ENCODE measurements at places on chromosomes 5 and 9.
A peak's percentile ranks its signal among the peaks of the same experiment; 100 is the strongest.

DNA sequence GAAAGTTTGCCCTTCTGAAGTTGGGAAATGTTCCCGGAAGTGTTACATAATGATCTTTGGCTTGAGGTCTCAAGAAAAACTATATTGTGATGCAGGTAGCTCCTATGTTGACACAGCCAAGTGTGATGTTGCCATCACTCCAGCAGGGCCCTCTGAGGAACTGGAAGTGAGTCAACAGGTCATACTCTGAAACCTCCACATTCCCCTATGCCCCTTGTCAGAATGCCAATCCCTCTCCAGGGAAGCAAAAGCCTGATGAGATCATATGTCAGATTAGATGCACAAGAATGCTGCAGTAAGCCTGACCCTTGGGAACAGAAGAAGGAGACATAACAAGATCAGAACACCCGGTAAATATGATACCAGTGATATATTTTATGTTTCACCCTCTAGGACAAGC lies 66.8 kb upstream of the ITGA2 start:
- no peak for DNase-seq

GRCh38 chr5:179485845-179486575 lies 64.3 kb upstream of the RUFY1 start:
- no peak for DNase-seq

DNA sequence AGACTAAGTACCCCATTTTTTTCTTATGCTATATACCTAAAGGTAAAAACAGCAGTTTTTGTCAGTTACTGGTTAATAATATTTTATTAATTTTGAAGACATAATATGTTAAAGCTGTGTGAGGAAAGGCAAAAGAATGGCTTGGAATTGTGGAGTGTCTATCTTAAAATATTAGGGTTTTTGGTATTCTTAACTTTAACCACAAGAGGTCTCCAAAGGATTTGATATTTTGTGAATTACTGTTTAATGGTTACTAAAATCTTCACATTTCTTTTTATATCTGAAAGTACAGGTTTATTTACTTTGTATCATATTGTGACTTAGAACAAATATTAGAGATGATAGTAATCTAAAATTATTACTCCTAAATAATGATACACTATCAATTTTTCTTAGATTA lies 32.0 kb upstream of the DHFR start:
- DNase-seq, result no peak

GRCh38 chr9:112601636-112602035 lies 115.0 kb downstream of the KIAA1958 start:
- DNase-seq, result no peak

DNA sequence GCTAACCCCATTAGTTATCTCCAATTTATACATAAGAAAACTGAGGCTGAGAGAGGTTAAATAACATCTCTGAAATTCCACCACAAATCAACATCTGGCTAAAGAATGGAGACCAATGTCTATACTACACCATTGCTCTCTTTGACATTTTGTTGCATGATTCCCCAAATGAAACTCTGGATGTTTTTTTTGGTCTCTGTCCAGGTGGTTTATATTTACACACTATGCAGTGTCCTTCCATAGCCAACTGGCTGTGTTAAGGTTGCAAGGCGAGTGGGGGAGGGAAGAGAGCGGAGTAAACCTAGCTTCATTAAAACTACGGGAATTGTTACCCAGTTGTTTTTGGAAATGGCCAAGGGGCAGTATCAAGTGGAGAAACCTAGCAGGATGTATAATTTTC lies 67.2 kb downstream of the KIF4B start:
- DNase-seq, result no peak

- DNase-seq, result no peak
These were observed 124.5 kb downstream of the GDNF start for GRCh38 chr5:37715361-37715760.

DNA sequence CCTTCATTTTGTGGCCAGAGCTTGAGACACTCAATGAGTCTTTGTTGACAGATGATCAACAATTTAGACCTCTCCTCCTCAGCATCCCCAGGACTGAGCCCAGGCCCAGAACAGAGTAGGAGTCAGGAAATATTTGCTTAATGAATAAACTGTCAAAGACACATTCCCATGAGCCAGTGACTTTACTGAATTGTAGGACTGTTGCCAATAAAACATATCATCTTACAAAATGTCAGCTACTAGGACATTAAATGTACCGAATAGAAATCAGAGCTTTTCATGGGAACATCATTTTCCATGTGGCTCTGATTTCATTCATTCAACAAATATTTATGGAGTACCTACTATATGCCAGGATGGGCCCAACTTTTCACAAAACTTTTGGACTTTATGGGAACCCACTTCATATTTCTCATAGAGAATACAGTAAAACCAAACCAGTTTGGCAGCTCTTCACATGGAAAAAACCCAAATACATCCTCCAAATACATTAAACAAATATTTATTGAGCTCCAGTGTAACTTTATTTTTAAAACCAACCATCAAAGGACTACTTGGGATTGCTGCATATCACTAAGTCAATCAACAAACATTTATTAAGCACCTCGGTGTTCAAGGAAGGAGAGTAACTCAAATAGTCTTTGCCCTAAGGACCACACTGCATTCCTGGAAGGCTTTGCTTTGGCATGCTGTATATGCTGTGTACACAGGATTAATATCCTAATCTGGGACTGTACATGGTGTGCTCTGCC lies 11.4 kb downstream of the VDAC1 start:
- DNase-seq, result no peak

GRCh38 chr9:135671591-135672041 lies 8.5 kb downstream of the LCN9 start:
- no peak for DNase-seq

DNA sequence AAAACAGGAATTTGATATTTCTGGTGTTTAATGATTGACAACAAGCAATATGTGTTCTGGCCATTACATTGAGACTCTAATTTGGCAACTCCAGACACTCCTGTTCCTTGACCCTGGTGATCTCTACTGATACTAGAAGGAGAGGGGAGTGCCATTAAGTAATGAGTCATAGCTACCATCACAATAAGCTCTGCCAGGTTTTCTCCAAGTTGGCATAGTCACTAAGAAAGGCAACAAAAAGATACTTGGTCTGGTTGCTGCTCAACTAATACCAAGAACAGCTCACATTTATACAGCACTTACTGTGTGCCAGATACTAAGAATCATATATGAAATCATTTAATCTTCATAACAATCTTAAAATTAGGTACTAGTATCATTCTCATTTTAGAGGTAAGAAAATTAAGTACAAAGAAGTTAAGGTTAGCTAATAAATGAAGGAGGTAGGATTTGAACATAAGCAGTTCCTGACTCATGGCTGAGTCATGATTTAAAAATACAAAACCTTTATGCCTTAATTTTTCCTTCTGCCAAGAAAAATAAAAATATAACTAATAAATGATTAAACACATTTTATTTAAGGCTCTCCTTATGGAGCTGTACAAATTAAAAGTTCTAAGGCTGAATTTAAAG lies 19.9 kb upstream of the PRXL2C start:
- no peak for DNase-seq

GRCh38 chr5:178207183-178207916 lies 3.0 kb downstream of the HNRNPAB start:
- DNase-seq, result no peak

DNA sequence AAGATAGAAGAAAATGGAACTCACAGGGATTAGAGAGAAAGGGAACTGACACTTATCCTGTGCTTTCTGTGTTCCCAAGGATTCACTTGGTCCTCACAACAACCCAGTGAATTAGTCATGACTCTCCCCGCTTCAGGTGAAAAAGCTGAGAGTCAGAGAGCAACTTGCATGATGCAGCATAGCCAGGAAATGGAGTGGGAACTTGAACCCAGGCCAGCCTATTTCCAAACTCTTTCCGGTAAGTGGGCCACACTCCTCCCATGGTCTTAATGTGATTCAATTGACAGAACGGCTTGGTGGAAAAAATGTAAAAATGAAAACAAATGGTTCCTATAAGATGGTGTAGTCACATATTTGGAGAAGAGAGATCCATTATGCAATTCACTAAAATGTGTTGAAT lies 45.9 kb upstream of the CEMIP2 start:
- DNase-seq, result no peak

DNA sequence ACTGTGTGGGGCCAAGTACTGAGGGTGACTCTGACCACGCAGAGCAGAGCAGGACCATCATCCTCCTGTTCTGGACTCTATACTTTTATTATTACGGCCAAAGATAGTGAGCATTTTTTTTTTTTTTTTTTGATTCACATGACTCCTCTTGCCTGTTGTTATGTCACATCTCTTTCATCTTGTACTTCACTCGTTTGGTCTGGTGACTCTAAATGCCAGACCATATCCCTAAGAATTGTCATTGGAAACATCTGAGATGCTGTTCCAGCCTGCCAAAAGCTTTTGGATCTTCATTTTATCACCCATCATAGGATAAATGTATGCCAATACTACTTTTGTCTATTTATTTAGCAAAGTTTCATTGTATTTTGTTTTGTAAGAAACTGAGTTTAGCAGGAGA lies 168.2 kb upstream of the RAI14 start:
- DNase-seq, result no peak

DNA sequence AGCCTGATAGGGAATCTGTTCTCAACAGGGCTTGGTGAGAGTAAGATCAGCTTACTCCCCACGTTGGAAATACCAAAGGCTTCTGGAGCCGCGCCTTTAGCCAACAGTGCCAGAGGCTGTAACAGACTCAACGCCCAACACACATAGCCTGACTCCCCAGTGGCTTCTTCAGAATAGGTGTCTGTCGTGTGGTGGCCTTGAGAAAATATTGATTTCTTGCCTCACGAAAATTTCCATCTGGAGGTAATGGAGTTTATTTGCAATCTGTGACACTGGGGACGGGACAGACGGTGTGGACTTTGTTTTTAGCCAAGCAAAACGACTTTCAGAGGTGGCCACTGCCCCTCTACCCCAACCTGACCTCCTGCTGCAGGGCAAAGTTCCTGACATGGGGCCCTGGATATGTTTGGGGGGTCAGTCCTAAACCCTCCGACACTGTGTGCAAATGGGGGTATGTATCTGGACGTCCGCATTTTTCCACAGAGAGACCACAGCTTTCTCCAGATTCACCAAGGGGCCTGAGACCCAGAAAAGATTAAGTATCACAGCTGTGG lies 189.3 kb downstream of the CDK5RAP2 start:
- DNase-seq, result no peak

GRCh38 chr5:132556763-132557477 lies at the start of gene RAD50:
TSS of gene RAD50 (plus strand) at chr5:132556977. CDS start at chr5:132557325, 348 bp downstream.
- DNase-seq, result peak; percentile 90

DNA sequence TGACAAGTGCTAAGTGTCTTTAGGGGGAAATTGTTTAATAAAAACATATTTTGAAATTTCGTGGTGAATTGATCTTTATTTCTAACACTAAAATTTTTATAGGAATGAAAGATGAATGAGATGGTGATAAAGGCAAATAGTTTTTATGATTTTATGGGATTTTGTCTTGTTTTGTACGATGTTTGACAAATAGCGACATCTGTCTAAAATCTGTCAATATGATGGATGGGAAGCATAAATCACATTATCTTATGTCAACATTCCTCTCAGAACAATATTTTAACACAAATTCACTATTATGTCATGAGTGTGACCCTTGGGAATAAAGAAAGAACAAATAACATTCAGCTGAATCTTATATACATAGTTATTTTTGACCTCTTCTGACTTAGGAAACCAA lies 852.0 kb upstream of the CDH6 start:
- no peak for DNase-seq

DNA sequence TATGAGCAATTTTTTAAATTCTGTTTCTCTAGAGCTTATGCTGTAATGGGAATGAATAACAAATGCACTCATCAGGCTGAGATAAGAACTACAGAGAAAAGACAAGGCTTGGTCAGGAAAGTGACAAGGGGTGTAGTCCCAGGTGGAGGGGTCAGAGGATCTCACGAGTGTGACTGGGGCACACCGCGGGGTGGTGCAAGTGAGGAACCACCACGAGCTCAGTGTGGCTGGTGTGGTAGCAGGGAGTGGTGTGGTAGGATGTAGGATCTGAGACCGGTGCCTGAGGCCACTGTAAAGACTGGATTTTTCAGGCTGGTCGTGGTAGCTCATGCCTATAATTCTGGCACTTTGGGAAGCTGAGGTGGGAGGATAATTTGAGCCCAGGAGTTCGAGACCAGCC lies 9.0 kb downstream of the ANXA6 start:
- DNase-seq, result no peak

DNA sequence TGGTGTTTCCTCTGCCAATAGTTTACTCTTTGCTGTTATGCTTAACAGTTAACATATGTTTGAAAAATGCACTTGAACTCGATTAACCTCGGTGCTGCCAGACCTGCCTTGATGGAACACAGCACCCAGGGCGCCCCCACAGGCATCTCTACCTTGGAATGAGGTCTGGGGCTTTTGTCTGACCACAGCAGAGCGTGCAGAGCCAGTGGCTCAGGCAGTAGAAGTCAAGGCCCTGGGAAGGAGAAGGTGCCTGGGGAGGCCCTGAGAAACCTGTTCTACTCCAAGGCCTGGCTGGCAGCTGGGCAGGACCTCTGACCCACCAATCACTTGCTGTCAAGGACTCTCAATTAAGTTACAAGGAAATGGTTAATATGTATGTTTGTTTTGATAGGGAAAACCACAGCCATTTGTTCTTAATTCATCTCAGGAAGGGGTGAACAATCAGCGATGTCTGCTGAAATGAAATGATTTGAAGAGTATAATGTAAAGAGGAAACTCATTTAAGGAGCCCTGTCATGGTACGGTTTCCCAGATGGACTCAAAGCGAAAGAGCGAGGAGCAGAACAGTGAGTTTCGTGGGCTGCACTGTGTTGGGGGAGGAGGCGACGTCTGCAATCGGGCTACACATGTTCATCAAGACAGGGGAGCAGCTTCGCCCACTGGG lies 21.9 kb downstream of the MACROH2A1 start:
- DNase-seq, result no peak

DNA sequence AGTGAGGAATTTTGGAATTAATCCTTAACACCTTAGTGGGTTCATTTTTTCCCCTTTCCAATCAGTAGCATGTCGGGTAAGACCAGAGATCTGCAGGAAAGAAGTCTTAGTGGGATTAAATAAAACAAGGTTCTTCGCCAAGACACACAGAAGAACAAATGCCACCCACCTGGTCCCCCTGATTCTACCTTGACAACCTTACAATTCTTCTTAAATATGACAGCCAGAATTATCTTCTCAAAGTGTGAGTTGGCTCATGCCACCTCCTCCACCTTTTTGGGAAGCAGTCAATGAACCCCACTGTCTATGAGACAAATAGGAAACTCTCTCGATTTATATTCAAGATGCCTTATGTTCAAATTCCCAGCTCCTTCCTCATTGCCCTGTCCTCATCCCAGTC lies 105.1 kb downstream of the BRINP1 start:
- DNase-seq, result no peak

- peak; percentile 66 for DNase-seq
These were observed 79.9 kb downstream of the FNBP1 start for GRCh38 chr9:129962889-129963703.
